ENCODE measurements at places on chromosomes 3 and 15. TPM values are rescaled to one million over a fixed set of nuclear protein-coding genes. Genes with fewer than 3 reads are reported as not detected.

DNA sequence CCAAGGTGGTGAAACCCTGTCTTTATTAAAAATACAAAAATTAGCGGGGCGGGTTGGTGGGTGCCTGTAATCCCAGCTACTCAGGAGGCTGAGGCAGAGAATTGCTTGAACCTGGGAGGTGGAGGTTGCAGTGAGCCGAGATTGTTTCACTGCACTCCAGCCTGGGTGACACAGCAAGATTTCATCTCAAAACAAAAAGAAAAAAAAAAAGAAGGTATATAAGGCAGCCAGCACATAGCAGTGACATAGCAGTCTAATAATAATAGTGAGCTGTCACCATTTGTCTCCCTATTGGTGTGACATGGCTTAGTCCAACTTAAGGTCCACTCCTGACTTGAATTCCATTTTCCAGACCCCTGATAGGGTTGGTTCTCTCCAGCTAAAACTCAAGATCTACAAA is 8.8 kb upstream of the LACTB start:
- H3K4me1 ChIP-seq, result no peaks in the 10 kb centered on the region
- H3K27me3 ChIP-seq, result no peaks in the 10 kb centered on the region
- peak overlapping the region; percentile 2 for H3K27ac ChIP-seq
- H3K36me3 ChIP-seq, result no peaks in the 10 kb centered on the region
- no peak for DNase-seq

DNA sequence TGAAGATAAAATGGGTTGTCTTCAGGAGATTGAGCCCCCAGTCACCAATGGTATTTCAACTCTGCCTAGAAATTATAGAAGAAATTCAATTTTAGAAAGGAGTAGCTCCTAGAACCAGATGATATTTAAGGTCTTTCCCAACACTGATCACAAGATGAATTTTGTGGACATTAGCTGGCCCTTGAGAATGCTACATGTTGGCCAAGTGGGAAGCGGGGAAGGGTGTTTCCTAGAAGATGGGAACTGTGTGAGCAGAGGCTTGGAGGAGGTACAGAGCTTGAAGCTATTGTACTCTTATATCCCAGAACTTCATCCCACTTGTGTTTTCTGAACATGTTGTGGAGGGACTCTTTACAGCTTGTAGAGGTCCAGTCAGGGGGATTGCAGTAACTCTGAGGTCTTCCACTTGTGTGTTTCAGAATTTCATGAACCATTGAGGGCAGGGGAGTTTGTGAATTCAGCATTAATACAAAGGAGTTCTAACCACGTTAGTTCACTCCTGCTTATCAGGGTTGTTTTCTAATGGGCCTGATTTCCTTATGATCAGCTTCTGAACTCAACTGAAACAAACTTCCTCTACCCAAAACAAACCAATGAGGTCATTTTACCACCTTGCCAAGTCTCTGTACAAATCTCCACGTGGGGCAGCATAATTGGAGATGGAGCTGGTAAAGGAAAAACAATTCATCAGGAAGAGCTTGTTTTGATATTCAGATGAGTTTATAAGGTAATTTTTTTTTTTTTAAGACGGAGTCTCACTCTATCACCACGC is 152.6 kb upstream of the TPM1 start:
- H3K4me1 ChIP-seq, result peaks cover 4% of the 10 kb centered on the region
- H3K27ac ChIP-seq, result no peak overlapping the region
- H3K36me3 ChIP-seq, result no peaks in the 10 kb centered on the region

Gene TMEM212
- not detected for total RNA-seq

Gene CNTN3
- total RNA-seq, result 0.32 TPM

DNA sequence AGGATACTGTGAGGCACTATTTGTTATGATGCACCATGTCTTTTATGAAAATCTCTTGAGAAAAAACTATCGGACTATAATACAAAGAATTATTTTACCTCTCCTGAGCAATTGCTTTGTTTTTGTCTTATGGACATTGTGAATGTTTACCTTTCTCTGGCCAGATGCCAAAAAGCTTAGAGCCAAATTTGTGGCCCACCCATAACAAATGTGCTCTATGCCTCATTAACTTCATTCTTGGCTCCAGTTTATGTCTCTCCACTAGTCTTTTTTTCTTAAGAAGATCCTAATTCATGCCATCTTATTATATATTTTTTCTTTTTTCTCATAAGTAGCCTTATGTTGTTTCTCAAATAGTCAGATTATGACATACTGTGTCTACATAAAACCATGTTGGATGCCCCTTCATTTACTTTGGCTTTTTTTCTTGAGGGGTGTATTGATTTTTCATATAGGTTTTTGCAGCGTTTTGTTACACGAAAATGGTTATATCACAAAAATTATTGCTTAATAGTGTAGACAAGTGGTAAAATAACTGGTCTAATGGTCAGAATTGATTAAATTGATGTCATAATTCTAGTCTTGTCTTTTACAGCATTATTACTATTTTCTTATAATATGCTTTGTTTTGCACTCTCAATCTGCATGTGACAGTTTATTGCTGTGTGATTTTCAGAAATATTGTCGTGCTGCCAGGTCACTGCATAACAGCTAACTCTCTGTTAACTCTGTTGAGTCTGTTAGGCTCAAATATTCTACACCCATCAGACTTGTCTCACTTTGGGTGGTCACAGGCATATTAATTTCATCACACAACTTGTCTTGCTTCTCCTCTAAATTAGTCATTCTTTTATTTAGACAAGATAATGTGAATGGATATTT is 18.2 kb downstream of the SENP8 start:
- no peak overlapping the region for H3K27ac ChIP-seq
- H3K27me3 ChIP-seq, result no peaks in the 10 kb centered on the region
- H3K36me3 ChIP-seq, result no peaks in the 10 kb centered on the region
- peaks cover 12% of the 10 kb centered on the region for H3K4me1 ChIP-seq
- no peak for DNase-seq

DNA sequence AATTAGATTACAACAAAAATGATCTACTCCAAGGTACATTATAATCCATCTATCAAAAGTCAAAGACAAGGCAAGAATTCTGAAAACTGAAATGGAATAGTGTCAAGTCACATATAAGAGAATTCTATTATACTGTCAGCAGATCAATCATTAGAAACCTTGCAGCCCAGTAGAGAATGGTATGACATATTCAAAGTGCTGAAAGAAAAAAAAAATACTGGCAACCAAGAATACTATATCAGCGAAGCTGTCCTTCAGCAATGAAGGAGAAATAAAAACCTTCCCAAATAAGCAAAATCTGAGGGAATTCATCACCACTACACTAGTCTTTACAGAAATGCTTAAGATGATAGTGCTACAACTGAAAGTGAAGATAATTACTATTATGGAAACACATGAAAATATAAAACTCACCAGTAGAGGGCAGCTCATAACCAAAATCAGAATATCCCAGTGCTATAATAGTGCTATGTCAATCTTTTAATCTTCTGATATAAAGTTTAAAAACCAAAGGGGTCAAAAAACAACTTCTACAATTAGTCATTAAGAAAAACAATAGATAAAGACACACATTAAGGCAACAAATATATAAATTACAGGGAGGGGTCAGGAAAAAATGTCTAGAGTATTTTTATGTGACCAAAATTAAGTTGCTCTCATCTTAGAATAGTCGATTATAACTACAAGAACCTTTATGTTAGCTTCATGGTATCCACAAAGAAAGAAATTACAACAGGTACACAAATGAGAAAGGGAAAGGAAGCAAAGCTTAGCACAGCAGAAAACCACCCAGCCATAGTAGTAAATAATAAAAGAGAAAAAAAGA is 190.7 kb upstream of the CNTN6 start:
- no peak overlapping the region for H3K27ac ChIP-seq
- no peaks in the 10 kb centered on the region for H3K4me1 ChIP-seq
- no peak for DNase-seq
- no peak overlapping the region for H3K4me3 ChIP-seq
- H3K27me3 ChIP-seq, result no peaks in the 10 kb centered on the region

- no peaks in the 10 kb centered on the region for H3K27me3 ChIP-seq
- H3K4me3 ChIP-seq, result no peak overlapping the region
- peaks cover 26% of the 10 kb centered on the region for H3K4me1 ChIP-seq
- H3K36me3 ChIP-seq, result peaks cover 5% of the 10 kb centered on the region
- H3K27ac ChIP-seq, result no peak overlapping the region
These were observed 92.4 kb downstream of the GHSR start for GRCh38 chr3:172355836-172356235.

DNA sequence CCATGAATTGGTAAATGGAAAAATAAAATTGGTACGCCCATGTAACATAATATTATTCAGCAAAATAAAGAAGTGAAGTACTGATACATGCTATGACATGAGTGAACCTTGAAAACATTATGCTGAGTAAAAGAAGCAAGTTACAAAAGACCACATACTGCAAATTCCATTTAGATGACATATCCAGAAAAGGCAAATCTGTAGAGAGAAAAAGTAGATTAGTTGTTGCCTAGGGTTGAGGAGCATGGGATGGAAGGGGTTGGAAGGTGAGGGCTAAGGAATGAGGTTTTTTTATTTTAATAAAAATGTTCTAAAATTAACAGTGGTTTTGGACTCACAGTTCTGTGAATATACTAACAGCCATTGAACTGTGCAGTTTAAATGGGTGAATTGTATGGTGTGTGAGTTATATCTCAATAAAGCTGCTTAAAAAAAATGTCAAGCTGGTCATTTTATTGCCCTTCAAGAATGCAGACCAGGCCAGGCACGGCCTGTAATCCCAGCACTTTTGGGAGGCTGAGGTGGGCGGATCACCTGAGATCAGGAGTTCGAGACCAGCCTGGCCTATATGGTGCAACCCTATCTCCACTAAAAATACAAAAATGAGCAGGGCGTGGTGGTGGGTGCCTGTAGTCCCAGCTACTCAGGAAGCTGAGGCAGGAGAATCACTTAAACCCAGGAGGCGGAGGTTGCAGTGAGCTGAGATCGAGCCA is 8.1 kb upstream of the DLG1 start:
- H3K4me3 ChIP-seq, result no peak overlapping the region
- H3K4me1 ChIP-seq, result peaks cover 22% of the 10 kb centered on the region
- H3K36me3 ChIP-seq, result no peaks in the 10 kb centered on the region
- no peak for DNase-seq
- no peaks in the 10 kb centered on the region for H3K27me3 ChIP-seq

GRCh38 chr15:50107157-50107556 is 11.9 kb downstream of the ATP8B4 start:
- H3K4me1 ChIP-seq, result no peaks in the 10 kb centered on the region
- H3K27me3 ChIP-seq, result no peaks in the 10 kb centered on the region
- H3K36me3 ChIP-seq, result no peaks in the 10 kb centered on the region
- H3K4me3 ChIP-seq, result no peak overlapping the region
- no peak for DNase-seq

Gene LYSMD2
- 16.8 TPM for total RNA-seq

- no peaks in the 10 kb centered on the region for H3K27me3 ChIP-seq
- H3K4me1 ChIP-seq, result no peaks in the 10 kb centered on the region
- no peak for DNase-seq
- H3K4me3 ChIP-seq, result no peak overlapping the region
- H3K27ac ChIP-seq, result no peak overlapping the region
- peaks cover 35% of the 10 kb centered on the region for H3K36me3 ChIP-seq
These were observed 39.9 kb upstream of the LDHAL6B start for GRCh38 chr15:59166601-59167265.

GRCh38 chr15:93954985-93955571 is 276.3 kb upstream of the MCTP2 start:
- H3K27me3 ChIP-seq, result no peaks in the 10 kb centered on the region
- no peaks in the 10 kb centered on the region for H3K4me1 ChIP-seq
- H3K4me3 ChIP-seq, result no peak overlapping the region
- H3K36me3 ChIP-seq, result no peaks in the 10 kb centered on the region
- DNase-seq, result no peak

GRCh38 chr15:77738038-77738370 is 105.3 kb upstream of the LINGO1 start:
- no peaks in the 10 kb centered on the region for H3K36me3 ChIP-seq
- H3K4me3 ChIP-seq, result no peak overlapping the region
- no peaks in the 10 kb centered on the region for H3K27me3 ChIP-seq
- no peak for DNase-seq
- no peak overlapping the region for H3K27ac ChIP-seq

Gene OIP5
- 3.5 TPM for total RNA-seq

Gene ISG20
- total RNA-seq, result 3.8 TPM

- no peaks in the 10 kb centered on the region for H3K27me3 ChIP-seq
- H3K36me3 ChIP-seq, result no peaks in the 10 kb centered on the region
- no peaks in the 10 kb centered on the region for H3K4me1 ChIP-seq
- no peak for DNase-seq
- H3K27ac ChIP-seq, result no peak overlapping the region
- H3K4me3 ChIP-seq, result no peak overlapping the region
These were observed 116.3 kb downstream of the TFG start for GRCh38 chr3:100825574-100825973.

Gene PLS1
- 0.58 TPM for total RNA-seq

Gene ARF4
- total RNA-seq, result 76.7 TPM

Gene KIF15
- 0.07 TPM for total RNA-seq

- no peaks in the 10 kb centered on the region for H3K36me3 ChIP-seq
- no peak for DNase-seq
- no peak overlapping the region for H3K4me3 ChIP-seq
- H3K27me3 ChIP-seq, result no peaks in the 10 kb centered on the region
These were observed 45.5 kb downstream of the NEK11 start for GRCh38 chr3:131072099-131072559.

DNA sequence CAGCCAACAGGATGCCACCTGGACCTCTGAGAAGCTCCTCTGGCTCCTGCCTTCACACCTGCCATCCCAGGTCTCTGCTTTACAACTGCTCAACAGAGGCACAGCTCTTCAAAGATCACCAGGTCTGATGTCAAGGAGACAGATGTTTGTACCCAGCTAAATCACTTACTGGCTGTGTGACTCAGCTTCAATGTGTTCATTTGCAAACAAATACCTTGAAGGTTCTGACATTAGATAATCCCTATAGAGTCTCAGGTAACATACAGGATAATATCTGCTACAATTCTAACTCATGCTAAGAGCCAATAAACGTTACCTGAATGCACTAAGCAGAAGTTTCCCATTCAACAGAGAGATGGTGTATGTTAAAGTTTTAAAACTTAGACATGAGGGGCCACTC is 163.4 kb upstream of the IGF1R start:
- no peaks in the 10 kb centered on the region for H3K36me3 ChIP-seq
- no peak overlapping the region for H3K27ac ChIP-seq
- no peaks in the 10 kb centered on the region for H3K4me1 ChIP-seq
- no peak overlapping the region for H3K4me3 ChIP-seq
- no peak for DNase-seq

DNA sequence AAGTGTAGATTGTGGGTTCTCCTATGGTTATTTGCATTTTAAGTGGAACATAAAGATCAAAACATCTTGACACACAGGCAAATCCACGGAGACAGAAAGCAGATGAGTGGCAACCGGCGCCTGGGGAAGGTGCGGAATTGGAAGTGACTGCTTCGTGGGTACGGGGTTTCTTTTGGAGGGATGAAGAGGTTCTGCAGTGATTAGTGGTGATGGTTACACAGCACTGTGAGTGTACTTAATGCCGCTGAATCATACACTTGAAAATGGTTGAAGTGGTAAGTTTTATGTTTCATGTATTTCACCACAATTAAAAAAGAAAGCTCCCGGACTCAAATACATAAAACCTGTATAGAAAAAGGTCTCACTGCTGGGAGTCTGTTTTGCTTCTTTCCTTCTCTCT is 18.5 kb upstream of the VPS33B start:
- H3K27me3 ChIP-seq, result no peaks in the 10 kb centered on the region
- DNase-seq, result no peak

- no peak overlapping the region for H3K27ac ChIP-seq
- H3K27me3 ChIP-seq, result no peaks in the 10 kb centered on the region
- no peak for DNase-seq
- no peak overlapping the region for H3K4me3 ChIP-seq
- H3K36me3 ChIP-seq, result no peaks in the 10 kb centered on the region
These were observed 167.2 kb downstream of the ISL2 start for GRCh38 chr15:76503804-76504203.

Gene C3orf85
- total RNA-seq, result not detected

Gene GJD2
- not detected for total RNA-seq

GRCh38 chr3:58952128-58952917 is 97.5 kb downstream of the CFAP20DC start:
- no peak overlapping the region for H3K27ac ChIP-seq
- no peaks in the 10 kb centered on the region for H3K27me3 ChIP-seq
- no peak overlapping the region for H3K4me3 ChIP-seq
- no peaks in the 10 kb centered on the region for H3K36me3 ChIP-seq
